CD8-positive, alpha-beta memory T cell (primary cell): ENCODE measurements at places on chromosomes 5 and 9.

- DNase-seq, result no peak
Measured at GRCh38 chr9:128242828-128243214, 33.0 kb downstream of the GOLGA2 start.

GRCh38 chr9:70525519-70525918, 111.1 kb upstream of the KLF9 start:
- no peak for DNase-seq

- DNase-seq, result no peak
Measured at GRCh38 chr9:14433351-14434157, 119.6 kb upstream of the NFIB start.

DNA sequence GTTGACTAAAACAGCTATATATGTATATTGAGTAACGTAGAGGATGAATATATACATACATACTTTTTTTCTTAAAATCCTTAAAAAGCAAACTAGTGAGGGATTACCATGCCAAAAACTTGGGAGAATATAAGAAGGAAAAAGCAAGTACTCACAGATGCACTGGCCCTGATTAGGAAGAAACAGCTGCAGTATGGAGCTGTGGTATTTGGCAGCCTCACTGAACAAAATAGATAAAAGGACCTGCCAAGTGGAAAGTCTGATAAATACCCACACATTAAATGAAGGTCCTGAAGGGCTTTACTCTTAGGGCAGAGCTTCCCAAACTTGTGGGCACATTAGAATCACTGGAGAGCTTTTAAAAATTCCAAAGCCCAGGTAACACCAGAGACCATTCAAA, 80.6 kb downstream of the FEM1C start:
- no peak for DNase-seq

GRCh38 chr5:53403758-53404157, 76.7 kb upstream of the FST start:
- DNase-seq, result no peak

DNA sequence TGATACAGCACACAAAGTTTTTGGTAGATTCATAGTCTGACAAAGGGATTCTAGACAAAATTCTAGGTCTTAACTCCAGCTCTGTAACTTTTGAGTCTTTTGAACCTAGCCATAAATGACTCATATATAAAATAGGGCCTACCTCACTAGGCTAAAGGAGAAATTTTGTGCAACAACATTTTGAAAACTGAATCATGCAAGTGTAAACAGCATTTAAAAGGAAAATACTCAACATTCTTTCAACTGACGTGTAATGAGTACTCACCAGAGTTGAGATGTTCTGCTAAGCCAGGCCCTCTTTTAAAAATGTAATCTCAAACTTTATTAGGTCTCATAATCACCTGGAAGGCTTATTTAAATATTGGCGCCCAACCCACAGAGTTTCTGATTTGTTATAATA, 113.2 kb downstream of the STK32A start:
- no peak for DNase-seq

DNA sequence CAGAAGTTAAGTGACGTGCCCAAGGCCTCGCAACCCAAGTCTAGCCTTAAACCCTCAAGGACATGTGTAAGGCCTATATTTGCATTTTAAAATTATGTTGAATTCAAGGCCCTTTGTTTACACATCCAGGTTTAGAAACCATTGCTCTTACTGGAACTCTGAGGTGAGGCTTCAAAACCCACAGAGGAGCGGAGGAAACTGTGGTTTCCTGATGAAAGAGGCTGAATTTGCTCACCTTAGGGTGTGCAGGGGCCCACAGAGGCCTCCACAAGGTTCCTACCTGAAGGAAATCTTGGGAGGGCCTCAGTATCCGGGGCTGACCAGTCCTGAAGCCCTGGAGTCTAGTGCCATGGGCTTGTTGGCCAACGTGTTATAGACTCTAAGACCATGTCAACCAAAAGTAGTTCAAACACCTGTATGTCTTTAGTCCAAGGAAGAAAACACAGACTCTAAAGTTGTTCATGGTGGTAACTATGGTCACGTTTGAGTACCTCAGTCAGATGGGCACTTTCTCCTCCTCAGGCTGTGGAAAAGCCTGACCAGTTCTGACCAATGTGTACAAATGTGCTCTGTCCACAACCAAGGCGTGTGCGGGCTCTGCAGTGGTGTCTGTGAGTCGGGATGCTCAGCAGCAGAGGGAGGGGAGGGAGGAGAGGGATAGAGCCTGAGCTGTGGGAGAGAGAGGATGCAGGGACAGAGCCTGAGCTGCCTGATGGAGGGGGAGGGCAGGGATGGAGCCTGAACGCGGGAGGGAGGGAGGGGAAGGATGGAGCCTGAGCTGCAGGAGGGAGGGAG, 124.6 kb upstream of the ERCC6L2 start:
- no peak for DNase-seq

DNA sequence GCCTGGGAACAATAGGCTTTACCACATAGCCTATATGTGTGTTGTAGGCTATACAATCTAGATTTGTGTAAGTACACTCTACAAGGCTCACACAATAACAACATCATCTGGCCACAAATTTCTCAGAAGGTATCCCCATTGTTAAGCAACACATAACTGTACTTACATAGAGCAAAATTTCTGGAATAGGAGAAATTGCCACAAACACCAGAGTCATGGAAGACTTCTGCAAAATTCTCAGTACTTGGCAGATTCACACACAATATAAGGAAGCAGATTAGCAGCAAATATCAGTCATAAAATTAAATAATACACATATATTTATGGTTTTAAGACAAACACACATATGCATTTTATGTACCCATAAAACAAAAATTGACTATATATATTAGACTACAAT, 16.4 kb downstream of the GNAQ start:
- no peak for DNase-seq

DNA sequence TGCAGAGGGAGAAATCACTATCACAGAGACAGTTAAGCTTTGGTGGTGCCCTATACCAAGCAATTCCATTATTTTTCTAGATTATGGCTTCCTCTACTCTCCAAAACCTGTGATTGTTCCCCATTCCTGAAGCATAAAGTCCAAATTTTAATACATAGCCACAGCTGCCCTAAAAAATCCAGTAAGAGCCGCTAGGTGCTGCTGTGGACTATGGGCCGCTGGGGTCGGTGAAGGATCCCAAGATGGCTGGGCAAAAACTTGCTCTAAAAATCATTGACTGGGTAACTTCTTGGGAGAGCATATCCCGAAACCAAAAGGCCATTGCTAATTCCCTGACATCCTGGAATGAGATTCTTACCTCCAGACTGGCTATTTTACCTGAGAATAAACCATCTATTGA, 245.3 kb downstream of the NFIB start:
- DNase-seq, result no peak

GRCh38 chr9:132099741-132100407, 20.2 kb upstream of the MED27 start:
- no peak for DNase-seq
